ENCODE measurements at places on chromosomes 16 and 17. TPM values are rescaled to one million over a fixed set of nuclear protein-coding genes. Genes with fewer than 3 reads are reported as not detected.

DNA sequence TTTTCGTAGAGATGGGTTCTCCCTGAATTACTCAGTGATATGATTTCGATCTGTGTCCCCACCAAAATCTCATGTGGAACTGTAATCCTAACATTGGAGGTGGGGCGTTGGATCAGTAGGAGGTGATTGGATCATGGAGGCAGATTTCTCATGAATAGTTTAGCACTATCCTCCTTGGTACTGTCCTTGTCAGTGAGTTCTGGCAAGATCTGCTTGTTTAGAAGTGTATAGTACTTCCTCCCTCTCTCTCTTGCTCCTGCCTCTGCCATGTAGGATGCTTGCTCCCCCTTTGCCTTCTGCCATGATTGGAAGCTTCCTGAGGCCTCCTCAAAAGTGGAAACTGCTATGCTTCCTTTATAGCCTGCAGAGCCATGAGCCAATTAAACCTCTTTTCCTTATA lies 22.9 kb downstream of the PIGL start:
- no peak overlapping the region for H3K4me3 ChIP-seq
- no peak for DNase-seq
- no peak overlapping the region for H3K27ac ChIP-seq
- H3K4me1 ChIP-seq = no peaks in the 10 kb centered on the region

CMTR2 gene
- 12.0 TPM for total RNA-seq

FOXK2 gene
- 83.3 TPM for total RNA-seq

ASB16 gene
- total RNA-seq = 30.6 TPM

GRCh38 chr17:46820592-46821450 lies 2.3 kb upstream of the WNT3 start:
- no peaks in the 10 kb centered on the region for H3K36me3 ChIP-seq
- H3K4me1 ChIP-seq = peaks cover 8% of the 10 kb centered on the region
- peaks cover 64% of the 10 kb centered on the region for H3K27me3 ChIP-seq
- no peak overlapping the region for H3K4me3 ChIP-seq
- no peak overlapping the region for H3K27ac ChIP-seq

TBC1D3G gene
- total RNA-seq = 1.8 TPM

ASPA gene
- 1.7 TPM for total RNA-seq

VKORC1 gene
- 35.9 TPM for total RNA-seq

- H3K36me3 ChIP-seq = no peaks in the 10 kb centered on the region
- H3K4me1 ChIP-seq = peaks cover 13% of the 10 kb centered on the region
- H3K4me3 ChIP-seq = peak overlapping the region; percentile 68
- H3K27ac ChIP-seq = peak overlapping the region; percentile 89
- DNase-seq = no peak
- no peaks in the 10 kb centered on the region for H3K27me3 ChIP-seq
Measured at GRCh38 chr17:68289473-68289872, 1.5 kb downstream of the SLC16A6 start.

YBX2 gene
- total RNA-seq = 2.2 TPM

GRCh38 chr16:10972108-10972818 lies 27.9 kb downstream of the CLEC16A start:
- H3K4me1 ChIP-seq = no peaks in the 10 kb centered on the region
- H3K27me3 ChIP-seq = no peaks in the 10 kb centered on the region
- no peak overlapping the region for H3K4me3 ChIP-seq
- no peaks in the 10 kb centered on the region for H3K36me3 ChIP-seq
- peak overlapping the region; percentile 9 for H3K27ac ChIP-seq
- no peak for DNase-seq

DNA sequence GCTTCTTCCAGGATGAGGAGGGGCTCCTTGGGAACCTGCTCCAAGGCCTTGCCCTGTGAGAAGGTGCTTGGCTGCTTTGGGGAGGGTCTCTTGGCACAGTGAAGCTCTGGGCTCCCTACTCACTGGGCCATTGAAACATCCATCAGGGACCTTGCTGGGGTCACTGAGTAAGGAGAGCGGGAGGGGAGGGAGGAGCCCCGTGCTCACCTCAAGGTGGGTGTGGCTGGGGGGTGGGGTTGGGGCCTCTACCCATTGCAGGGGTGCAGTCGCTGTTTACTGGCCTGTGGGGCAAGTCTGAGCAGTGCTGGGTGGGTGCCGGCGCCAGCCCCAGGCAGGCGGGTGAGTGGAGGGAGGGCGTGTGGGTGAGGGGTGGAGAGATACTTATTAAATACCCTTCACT lies 9.9 kb downstream of the TNS4 start:
- no peaks in the 10 kb centered on the region for H3K36me3 ChIP-seq
- no peak for DNase-seq
- no peak overlapping the region for H3K27ac ChIP-seq
- H3K4me1 ChIP-seq = peaks cover 8% of the 10 kb centered on the region
- no peak overlapping the region for H3K4me3 ChIP-seq

GRCh38 chr17:29148790-29149430 lies 31.3 kb downstream of the MYO18A start:
- H3K27ac ChIP-seq = peak overlapping the region; percentile 82
- H3K4me3 ChIP-seq = peak overlapping the region; percentile 80
- H3K36me3 ChIP-seq = no peaks in the 10 kb centered on the region

AANAT gene
- not detected for total RNA-seq

TOX3 gene
- not detected for total RNA-seq

GRCh38 chr16:27107185-27107592 lies 40.5 kb downstream of the C16orf82 start:
- H3K36me3 ChIP-seq = no peaks in the 10 kb centered on the region
- H3K27ac ChIP-seq = no peak overlapping the region
- peaks cover 5% of the 10 kb centered on the region for H3K4me1 ChIP-seq
- no peaks in the 10 kb centered on the region for H3K27me3 ChIP-seq
- DNase-seq = no peak
- H3K4me3 ChIP-seq = no peak overlapping the region

DNA sequence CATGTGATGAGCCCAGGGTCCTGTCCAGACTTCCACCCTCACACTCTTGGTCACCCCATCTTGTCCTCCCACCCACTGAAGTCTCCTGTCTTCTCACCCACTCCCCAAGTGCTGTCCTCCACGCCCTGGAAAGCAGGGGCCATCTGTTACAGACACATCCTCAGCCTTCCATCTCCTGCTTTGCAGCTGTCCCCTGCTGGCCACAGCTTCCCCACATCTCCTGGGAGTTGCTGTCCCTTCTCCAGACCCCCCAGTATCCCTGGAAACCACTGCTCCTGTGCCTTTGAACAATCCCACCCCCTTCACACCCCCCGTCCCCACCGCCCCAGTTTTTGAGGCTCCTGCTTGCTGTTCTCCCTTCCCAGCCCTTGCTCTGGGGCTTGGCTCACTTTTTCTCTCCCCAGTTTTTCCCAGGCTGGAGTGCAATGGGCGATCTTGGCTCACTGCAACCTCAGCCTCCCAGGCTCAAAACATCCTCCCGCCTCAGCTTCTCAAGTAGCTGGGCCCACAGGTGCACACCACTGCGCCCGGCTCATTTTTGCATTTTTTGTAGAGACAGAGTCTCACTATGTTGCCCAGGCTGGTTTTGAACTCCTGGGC lies 30.4 kb upstream of the ZFP90 start:
- H3K36me3 ChIP-seq = no peaks in the 10 kb centered on the region
- H3K27me3 ChIP-seq = peaks cover 6% of the 10 kb centered on the region
- no peak overlapping the region for H3K27ac ChIP-seq

- H3K27ac ChIP-seq = no peak overlapping the region
- DNase-seq = no peak
- no peak overlapping the region for H3K4me3 ChIP-seq
- H3K36me3 ChIP-seq = no peaks in the 10 kb centered on the region
- H3K27me3 ChIP-seq = no peaks in the 10 kb centered on the region
Measured at GRCh38 chr16:12531937-12532336, 271.8 kb downstream of the CPPED1 start.

EFNB3 gene
- not detected for total RNA-seq

GRCh38 chr16:2447920-2448583 lies 11.9 kb upstream of the TEDC2 start:
- H3K4me3 ChIP-seq = no peak overlapping the region
- no peak overlapping the region for H3K27ac ChIP-seq
- H3K27me3 ChIP-seq = no peaks in the 10 kb centered on the region
- DNase-seq = no peak
- H3K36me3 ChIP-seq = no peaks in the 10 kb centered on the region
- no peaks in the 10 kb centered on the region for H3K4me1 ChIP-seq

- no peaks in the 10 kb centered on the region for H3K36me3 ChIP-seq
- DNase-seq = no peak
- no peak overlapping the region for H3K27ac ChIP-seq
- no peak overlapping the region for H3K4me3 ChIP-seq
- no peaks in the 10 kb centered on the region for H3K27me3 ChIP-seq
Measured at GRCh38 chr17:1078831-1079561, 82.1 kb downstream of the TIMM22 start.

GRCh38 chr17:41544491-41544892 lies 16.4 kb upstream of the KRT19 start:
- H3K4me3 ChIP-seq = no peak overlapping the region
- DNase-seq = no peak
- H3K27ac ChIP-seq = no peak overlapping the region
- H3K36me3 ChIP-seq = no peaks in the 10 kb centered on the region
- H3K4me1 ChIP-seq = peaks cover 8% of the 10 kb centered on the region
